ENCODE measurements at places on chromosomes 1 and 21.

- no peak for DNase-seq
Observed at GRCh38 chr1:33377756-33378155, 53.1 kb downstream of the PHC2 start.

DNA sequence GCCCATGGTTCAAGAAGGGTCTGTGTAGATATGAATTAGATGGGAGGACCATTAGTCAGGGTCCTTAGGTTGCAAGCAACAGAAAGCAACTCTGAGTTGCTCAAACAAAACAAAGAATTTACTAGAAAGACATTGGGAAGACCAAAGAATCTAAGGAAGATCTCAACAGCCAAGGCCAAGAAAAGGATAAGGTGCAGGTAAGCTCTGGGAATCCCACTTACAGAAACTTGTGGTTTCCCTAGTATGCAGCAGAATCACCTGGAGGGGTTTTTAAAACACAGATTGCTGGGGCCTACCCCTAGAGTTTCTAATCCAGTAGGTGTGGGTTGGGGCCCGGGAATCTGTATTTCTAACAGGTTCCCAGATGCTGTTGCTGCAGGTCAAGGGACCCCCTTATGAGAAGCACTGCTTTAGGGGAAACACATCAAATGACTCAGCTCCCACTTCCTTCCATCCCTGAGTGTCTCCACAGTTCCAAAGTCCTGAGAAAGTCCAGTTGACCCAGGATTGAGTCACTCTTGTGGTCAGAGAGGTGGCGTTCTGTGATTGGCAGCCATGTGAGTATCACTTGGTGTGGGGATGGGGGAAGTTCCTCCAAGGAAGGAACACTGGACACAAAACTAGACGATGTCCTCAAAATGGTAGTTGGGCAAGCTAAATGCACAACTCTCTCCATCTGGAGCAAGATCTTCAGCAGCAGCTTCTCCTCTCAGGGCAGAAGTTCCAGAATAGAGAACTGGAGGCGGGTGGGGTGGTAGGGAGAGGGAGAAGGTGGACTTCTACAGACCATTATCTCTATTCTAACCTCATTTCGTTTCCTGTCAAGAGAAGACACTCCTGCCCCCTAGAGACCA is 24.2 kb upstream of the EYA3 start:
- peak; percentile 11 for DNase-seq

GRCh38 chr1:111852261-111852721 is 96.6 kb downstream of the DDX20 start:
- no peak for DNase-seq

DNA sequence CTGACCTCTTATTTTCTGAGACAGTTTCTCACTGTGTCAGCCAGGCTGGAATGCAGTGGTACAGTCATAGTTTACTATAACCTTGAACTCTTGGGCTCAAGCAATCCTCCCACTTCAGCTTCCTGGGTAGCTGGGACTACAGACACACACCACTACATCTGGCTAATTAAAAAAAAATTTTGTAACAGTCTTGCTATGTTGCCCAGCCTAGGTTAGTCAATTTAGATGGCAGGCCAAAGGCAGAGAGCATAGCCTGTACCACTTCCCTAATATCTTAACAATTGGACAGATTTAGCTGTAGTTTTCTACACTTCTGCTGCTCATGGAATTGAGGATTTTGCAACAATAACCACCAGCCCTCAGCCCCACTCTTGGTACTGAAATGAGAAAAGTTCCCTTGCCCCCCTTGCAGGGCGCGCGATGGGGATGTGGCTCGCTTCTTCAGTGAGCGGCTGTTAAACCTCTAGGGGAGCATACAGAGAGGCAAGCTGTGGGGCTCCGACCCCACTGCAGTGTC is 34.9 kb upstream of the PTGFRN start:
- DNase-seq = no peak

- DNase-seq = no peak
Observed at GRCh38 chr1:157429601-157430240, 122.6 kb downstream of the FCRL5 start.

DNA sequence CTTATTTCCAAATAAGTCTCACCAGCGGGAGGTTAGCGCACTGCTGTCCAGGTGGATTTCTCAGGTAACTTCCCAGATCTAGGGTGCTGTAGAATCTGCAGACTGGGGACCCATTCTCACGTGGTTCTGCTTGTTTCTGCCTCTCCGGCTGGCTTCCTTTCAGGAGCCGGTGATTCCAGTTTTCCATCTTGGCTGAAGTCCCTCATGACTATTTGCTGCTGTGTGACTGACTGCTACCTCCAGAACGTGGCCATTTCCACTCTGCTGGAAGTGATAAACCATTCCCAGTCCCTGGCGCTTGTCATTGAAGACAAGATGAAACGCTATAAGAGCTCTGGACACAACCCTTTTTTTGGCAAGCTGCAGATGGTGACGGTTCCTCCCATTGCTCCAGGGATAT is 76.0 kb downstream of the DOP1B start:
- no peak for DNase-seq

DNA sequence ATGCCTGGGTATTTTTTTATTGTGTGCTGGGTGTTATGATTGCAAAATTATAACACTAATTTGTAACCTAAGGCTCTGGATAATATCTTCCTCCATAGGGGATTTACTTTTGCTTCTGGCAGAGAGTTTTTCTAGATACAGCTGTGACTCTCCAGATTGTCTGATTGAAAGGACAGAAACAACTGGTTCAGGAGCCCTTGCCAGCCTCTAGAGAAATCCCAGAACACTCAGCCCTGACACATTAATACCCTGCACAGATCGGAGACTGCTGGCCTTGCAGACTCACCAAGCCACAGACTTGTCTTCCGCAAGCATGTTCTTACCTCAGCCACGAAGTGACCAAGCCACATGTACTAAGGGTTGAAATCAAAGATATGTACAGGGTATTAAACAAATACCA is 10.7 kb downstream of the C1orf146 start:
- DNase-seq = no peak

GRCh38 chr1:52080014-52080415 is 23.9 kb downstream of the BTF3L4 start:
- DNase-seq = no peak

DNA sequence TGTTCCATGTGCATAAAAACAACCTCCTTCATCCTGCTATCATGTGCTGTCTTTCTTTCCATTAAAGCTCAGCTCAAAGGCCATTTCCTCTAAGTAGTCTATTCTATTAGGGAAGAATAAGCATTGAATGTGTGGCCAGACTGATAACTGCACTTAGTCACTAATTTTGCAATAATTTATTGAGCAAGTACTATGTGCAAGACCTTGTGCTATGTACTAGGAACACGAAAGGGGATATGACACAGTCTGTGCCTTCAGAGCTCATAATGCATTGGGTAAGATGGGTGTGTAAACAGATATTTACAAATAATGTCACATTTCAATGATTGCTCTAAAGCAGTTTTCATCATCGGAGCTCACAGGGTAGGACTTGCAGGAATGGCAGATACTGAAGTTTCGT is 54.2 kb downstream of the NMNAT2 start:
- DNase-seq = no peak

- no peak for DNase-seq
Observed at GRCh38 chr21:35473496-35473895, 424.4 kb upstream of the RUNX1 start.

DNA sequence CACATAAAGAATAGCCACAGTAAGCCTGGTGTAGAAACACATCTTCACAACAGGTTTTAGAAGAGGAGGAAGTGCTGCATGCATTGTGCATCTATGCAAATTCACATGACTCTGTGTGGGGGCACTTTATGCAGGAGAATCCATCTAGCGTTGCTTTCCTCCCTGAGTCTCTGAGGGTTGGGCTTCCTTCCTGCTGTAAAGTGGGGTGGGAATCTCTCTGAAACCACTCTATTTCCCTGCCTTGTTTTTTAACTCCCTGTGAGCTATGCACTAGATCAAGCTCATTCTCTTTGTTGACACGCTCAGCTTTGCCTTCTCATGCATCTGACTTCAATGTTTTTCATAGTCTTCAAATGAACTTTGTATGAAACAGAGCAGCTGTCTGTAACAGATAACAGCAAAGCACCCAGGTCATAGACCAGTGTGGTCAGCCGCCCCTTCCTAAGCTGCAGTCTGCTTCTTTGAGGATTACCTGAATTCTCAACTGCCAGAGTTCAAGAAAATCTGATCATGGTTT is 102.7 kb upstream of the DPH5 start:
- DNase-seq = no peak

DNA sequence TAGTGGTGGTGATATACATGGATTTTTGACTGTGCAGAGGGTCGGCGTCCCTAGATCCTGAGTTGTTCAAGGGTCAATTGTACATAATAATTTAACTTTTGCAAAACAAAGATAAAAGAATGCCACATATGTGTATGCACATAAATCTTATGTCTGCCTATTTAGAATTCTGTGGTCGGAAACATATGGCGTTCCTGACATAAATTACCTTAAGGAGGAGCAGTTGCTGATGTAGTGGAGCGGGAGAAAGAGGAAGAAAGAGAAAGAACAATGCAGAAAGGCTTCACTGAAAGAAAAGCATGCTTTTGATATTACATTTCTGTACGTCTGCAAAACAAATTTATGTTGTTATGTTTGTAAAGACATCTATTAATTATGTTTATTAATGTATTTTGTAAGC is 40.0 kb downstream of the S1PR1 start:
- DNase-seq = no peak

DNA sequence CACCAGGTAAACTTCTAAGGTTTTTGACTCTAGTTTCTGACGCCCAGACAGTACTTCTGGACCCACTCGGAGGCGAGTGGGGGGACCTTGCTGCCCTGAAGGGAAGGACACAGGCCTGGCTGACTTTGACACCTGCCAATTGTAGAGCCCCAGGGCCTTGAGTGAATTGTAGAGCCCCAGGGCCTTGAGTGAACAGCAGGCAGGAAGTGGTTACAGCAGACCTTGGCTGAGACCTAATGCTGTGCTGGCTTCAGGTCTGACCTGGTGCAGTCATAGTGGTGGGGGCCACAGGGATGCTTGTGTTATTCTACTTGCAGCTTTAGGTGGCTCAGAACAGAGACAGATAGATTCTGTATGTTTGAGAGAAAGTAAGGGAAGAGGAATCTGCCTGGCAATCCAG is 344.3 kb downstream of the DUSP10 start:
- DNase-seq = no peak

DNA sequence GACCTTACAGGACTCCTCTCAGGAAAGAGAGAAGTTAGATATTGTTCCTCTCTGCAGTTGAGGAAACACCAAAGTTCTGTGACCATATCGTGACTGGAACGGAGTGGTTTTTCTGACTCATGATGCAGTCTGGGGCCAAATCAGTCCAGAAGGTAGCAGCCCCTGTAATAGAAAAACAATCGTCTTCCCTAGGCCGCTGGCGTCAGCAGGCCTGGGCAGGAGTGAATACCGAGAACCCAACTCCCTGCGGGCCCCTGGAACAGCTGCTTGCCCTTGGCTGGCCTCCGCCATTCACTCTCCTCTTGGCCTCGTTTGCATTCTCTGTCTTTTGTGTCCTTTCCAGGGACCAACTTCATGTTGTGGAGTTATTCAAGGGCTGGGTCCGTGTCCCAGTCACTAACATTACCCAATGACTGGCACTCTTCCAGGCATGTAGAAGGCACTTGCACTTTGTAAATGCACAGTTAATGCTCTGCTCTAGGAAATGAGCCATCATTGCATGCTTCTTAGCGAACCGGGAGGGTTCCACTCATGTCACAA is 10.9 kb upstream of the CD101 start:
- no peak for DNase-seq

DNA sequence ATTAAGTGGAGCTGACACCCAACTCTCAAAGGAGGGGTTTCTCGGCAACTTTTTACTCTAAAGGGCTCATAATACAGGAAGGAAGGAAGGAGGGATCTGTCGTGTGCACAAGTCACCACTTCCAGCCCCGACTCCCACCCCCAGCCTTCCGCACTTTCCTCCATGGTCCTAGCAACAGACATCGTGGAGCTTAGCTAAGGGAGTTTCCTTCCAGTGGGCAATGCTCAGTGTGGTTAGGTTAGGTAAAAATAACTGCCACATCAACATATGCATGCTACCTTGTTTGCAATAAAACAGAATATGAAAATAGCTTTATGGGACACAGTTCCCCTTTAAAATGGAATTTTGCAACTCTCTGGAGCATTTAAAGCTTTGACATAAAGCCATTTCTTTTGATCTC is 35.2 kb downstream of the KANK4 start:
- no peak for DNase-seq

Data from LoVo (cell line).